ENCODE measurements at places on chromosomes 16 and 17.

- no peak for DNase-seq
Measured at GRCh38 chr17:61362396-61362795, 37.2 kb upstream of the TBX2 start.

- DNase-seq = no peak
Measured at GRCh38 chr16:879461-879861, 78.9 kb upstream of the GNG13 start.

- no peak for DNase-seq
Measured at GRCh38 chr17:6191405-6192324, 121.5 kb downstream of the WSCD1 start.

GRCh38 chr17:83012868-83013778 lies 66.3 kb upstream of the METRNL start:
- peak; percentile 99 for DNase-seq

DNA sequence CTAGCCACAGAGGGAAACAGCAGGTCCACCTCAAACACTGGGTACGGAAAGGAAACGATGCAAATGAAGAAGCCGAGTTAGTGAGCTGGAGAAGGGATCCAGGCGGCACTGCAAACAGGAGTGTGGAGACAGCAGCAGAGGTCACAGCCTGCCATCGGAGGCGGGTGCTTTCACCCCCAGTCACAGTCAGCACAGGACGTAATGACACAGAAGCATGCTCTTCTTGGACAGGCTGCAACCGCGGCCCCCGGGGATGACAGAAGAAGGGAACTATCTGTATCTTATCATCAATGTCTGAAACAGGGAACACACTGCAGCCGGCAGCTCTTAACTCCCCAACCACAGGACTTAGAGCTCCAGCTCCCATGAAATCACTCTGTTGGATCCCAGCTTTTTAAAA lies 16.1 kb upstream of the SLC38A8 start:
- peak; percentile 63 for DNase-seq

GRCh38 chr16:13883276-13883675 lies 36.7 kb upstream of the ERCC4 start:
- DNase-seq = no peak

- no peak for DNase-seq
Measured at GRCh38 chr17:7218758-7219157, 878 bp downstream of the DLG4 start.

- no peak for DNase-seq
Measured at GRCh38 chr17:6135996-6136395, 65.8 kb downstream of the WSCD1 start.

DNA sequence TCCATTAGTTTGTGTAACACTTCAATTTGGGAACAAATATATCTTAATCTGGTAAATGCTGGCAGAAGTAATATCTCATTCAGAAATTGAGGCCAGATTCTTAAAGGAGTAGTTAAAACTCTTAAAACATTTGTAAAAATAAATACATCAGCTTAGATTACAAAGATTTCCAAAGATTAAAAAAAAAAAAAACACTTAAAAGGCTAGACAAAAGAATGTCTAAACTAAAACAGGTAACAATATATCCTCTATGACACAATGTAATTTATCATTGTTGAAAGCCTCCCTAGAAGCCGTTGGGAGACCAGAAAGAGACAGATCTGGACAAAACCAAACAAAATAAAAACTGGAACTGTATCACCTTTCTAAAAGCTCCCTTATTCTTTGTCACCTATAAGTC lies 3.5 kb downstream of the GPATCH8 start:
- DNase-seq = no peak

GRCh38 chr17:4256952-4257351 lies 6.8 kb downstream of the ANKFY1 start:
- DNase-seq = peak; percentile 79

GRCh38 chr16:56861092-56861610 lies 3.9 kb upstream of the SLC12A3 start:
- no peak for DNase-seq

- DNase-seq = no peak
Measured at GRCh38 chr17:35390156-35390555, 16.7 kb upstream of the SLFN11 start.

DNA sequence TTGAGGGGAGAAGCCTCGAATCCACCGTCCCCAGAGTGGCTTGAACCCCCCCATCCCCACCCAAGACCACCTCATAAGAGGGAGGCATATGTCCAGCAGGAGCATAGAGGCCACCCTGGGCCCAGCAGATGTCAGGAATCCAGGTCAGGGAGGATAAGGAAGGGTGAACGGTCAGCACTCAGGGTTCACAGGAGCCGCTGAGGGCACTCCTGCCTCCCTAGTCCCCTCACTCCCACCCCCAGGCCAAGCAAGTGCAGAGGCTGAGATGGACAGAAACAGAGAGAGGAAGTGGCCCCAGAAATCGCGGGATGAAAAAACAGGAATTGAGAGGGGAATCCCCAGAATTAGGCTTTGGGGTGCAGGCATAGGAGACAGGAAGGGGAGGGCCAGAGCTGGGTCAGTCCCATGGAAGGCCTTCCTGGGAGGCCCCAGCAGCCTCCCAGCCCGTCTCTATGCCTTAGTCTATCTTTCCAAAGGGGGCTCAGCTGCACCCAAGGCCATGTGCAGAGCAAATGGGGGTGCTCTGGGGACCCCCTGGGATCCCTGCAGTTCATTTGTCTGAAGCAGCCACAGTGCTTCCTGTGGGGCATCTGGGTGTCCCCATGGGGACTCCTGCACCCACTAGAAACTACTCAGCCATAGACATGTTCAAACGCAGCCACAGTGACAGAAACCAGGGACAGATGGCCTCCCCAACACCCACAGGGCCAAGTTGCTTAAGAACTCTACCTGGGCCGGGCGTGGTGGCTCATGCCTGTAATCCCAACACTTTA lies 1.7 kb downstream of the CMTM3 start:
- DNase-seq = peak; percentile 88

- peak; percentile 85 for DNase-seq
Measured at GRCh38 chr17:1880851-1881630, 51.2 kb downstream of the RPA1 start.

GRCh38 chr17:31433091-31433790 lies 41.8 kb downstream of the RAB11FIP4 start:
- peak; percentile 83 for DNase-seq

GRCh38 chr16:27463741-27464591 lies 62.0 kb downstream of the IL21R start:
- DNase-seq = peak; percentile 49

DNA sequence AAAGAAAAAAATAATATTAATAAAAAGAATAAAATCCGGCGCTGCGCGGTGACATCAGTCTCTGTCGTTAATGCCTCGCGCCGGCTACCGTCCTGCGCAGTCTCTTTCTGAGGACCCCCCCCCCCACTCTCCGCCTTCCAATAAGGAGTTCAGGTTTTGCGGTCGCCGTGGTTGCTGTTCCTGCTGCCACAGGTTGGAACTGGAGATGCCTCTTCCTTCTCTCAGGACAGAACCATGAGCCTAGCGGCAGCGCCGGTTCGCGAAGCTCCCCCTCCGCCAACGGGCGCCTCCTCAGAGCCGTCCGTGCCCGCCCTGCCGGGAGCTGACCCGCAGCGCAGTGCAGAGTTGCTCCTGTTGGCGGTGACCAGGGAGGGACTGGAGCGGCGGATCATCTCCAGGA lies 2093.4 kb downstream of the TP53TG3F start:
- no peak for DNase-seq

- DNase-seq = no peak
Measured at GRCh38 chr16:11049396-11050059, 105.2 kb downstream of the CLEC16A start.

GRCh38 chr16:31479751-31480150 lies 3.2 kb upstream of the SLC5A2 start:
- DNase-seq = peak; percentile 80

- DNase-seq = peak; percentile 54
Measured at GRCh38 chr17:282912-283882, 69.4 kb downstream of the RPH3AL start.

DNA sequence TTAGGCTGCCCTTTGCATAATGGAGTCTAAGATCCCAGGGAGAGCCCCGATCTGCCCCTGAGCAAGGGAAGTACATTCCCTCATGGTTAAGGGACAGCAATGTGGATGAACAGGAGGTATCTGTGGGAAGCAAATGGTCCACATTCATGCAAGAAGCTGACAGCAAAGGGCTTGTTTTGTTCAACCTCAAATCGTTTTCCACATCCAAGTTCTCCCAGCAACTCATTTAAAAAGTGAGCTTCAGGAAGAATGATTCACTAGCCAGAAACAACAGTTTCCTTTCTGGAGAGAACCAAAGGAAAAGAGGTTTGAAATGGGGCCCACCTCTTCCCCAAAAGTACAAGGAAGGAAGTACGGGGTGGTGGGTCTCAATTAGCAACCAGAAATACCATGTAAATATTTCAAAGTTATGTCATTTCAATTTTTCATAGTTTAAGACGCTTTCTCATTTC lies 9.4 kb downstream of the HSPB9 start:
- peak; percentile 88 for DNase-seq

DNA sequence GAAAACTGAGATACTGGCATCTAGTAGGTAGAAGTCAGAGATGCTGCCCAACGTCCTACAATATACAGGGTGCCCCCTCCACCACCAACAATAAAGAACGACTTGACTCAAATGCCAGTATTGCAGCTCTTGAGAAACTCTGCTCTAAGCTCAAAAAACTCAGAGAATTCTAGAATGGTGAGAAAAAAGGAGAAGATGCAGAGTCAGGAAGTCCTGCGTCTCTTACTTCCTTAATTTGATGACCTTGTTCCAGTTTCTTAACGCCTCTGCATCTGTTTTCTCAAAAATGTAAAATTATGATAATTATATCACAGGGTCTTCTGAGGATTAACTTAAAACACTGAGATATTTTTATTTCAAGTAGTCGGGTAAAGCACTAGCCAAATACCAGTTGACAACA lies 1.7 kb upstream of the HSBP1 start:
- no peak for DNase-seq

- peak; percentile 99 for DNase-seq
Measured at GRCh38 chr16:2473999-2474876, 689 bp upstream of the TBC1D24 start.

DNA sequence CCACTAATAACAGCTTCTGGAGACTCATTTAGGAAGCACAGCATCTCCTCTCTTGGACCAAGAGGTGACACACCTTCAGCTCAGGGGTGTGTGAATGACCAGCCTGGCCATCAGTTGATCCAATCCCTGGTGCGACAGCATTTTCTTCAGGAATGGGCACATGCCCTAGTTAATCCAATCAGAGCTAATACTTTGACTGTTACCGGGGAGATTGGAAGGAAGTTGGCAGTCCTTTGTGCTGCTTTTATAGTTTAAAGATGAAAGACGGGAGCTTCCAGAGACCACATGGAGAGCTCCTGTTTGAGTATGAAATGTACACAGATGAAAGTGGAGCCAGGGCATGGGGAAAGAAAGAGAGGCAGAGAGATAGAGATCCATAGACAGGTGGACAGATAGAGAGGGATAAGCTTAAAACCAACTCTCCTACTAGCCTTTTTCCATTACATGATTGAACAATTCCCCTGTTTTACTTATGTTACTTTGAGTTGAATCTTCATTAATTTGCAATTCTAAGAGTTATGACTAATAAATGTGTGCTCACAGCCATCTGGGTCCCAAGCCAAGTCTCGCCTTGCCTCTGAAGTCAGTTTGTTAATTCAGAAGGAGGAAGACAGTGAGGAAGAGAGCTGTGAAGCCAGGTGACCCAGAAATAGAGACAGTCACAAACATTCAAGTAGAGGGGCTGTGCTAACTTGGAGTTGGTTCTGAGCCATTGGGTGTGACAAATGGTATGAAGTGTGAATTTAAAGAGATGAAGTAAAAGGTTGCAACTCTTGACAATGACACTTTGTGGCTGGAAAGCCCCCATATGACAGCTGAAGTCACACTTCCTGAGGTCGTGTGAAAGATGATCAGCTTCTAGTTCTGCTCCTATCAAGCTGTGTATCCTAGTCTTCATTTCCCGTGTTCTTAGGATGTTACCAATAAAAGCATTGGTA lies 120.0 kb upstream of the GOT2 start:
- no peak for DNase-seq

Measured in osteoblast (primary cell).